ENCODE measurements at places on chromosomes 2 and 18.
A peak's percentile ranks its signal among the peaks of the same experiment; 100 is the strongest.

DNA sequence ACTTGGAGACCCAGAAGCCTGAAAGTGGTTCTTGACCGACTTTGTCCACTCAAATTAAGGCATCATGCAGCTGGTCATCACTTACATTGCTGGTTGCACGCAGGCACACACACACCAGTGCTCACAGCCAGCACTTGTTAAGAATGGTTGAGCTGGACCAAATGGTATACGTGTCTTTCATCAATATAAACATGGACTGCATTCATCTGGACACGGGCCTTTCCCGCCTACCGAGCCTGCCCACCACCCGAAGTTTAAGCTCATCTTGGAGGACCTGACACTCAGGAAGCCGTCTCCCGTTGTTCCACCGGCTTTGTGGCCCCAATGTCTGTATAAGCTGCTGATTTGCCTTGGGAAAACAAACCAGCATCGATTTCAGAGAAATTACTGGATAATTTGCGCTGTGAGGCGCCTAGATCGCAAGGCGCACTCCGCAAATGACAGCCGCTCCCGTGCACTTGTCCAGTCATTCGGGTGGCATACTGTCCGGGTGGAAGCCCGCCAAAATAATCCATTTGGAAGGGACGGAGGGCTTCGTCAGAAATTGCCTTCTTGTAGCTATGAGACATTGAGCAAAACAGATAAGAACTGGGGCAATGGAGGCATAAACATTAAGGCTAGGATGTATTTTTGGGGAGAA lies 40.1 kb upstream of the AKAIN1 start:
- DNase-seq = peak; percentile 51

DNA sequence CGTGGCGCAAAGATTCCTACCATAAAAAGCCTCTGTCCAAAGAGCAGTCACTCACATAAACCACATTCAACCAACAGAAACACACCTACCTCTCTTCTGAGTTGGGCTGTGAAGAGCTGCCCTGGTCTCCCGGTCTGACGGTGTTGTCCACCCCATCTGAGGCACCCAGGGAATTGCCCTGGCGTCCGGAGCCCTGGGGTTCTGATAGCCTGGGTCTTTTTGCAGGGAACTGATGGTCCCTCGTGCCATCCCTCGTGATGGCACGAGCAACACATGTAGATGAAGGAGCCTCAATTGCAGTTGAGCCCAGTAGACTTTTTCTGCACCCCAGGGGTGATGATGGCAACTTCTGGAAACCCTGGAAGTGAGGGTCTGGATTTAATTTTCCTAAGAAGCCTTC lies 13.8 kb downstream of the HJURP start:
- DNase-seq = no peak

- no peak for DNase-seq
Measured at GRCh38 chr2:8593243-8593642, 88.6 kb upstream of the ID2 start.

- DNase-seq = no peak
Measured at GRCh38 chr18:45670281-45670962, 53.6 kb upstream of the SLC14A1 start.

- DNase-seq = no peak
Measured at GRCh38 chr2:227626580-227627151, 9.4 kb downstream of the SCYGR4 start.

- no peak for DNase-seq
Measured at GRCh38 chr2:11417946-11418585, 47.9 kb downstream of the E2F6 start.
